Mesothelial cell of epicardium (in vitro differentiated cells): ENCODE measurements at places on chromosomes 3 and 15. TPM values are rescaled to one million over a fixed set of nuclear protein-coding genes. Genes with fewer than 3 reads are reported as not detected.
A peak's percentile ranks its signal among the peaks of the same experiment; 100 is the strongest.

GRCh38 chr3:149507491-149508324, 33.2 kb downstream of the TM4SF4 start:
- H3K27ac ChIP-seq, result no peak overlapping the region
- H3K27me3 ChIP-seq, result no peaks in the 10 kb centered on the region
- H3K4me1 ChIP-seq, result peaks cover 17% of the 10 kb centered on the region
- no peak overlapping the region for H3K4me3 ChIP-seq
- H3K36me3 ChIP-seq, result no peaks in the 10 kb centered on the region

The FGD5 gene
- 3.2 to 3.5 TPM (median 3.4 TPM) in 3 replicates for total RNA-seq

GRCh38 chr15:66135664-66136063, 117.9 kb downstream of the MEGF11 start:
- peaks cover 37% of the 10 kb centered on the region for H3K4me1 ChIP-seq
- peaks cover 9% of the 10 kb centered on the region for H3K27me3 ChIP-seq
- H3K36me3 ChIP-seq, result no peaks in the 10 kb centered on the region
- H3K4me3 ChIP-seq, result no peak overlapping the region
- H3K27ac ChIP-seq, result no peak overlapping the region

DNA sequence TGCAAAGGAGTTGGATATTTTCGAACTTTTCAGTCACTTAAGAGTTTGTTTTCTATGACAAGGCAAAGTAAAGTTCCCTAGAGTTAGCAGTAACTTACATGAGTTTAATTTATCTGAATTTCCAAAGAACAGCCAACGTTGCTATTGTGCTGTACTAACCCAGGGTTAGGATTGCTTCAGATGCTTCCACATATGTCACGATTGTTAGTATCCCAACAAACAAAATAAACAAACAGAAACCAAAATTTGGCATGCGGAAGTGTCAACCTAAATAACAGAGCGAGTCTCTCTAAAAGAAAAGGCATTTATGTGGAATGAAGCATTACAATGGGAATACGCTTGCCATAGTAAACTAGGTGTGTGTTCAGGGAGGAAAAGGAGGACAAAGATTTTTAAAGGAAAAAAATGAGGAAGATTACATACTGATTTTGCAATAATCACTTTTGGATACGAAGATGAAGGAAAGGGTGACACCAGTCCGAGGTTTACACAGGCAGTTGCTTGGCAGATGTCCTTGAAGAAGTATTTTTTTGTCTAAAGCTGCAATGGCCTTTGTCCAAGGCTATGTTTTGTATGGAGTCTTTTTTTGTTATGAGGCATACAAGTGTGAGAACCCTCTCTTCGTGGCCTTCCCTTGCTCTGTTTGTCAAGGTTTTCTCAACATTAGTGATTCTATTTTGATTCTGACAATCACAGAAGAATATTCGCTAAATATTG, 267.9 kb downstream of the GABRG3 start:
- no peak for DNase-seq
- H3K36me3 ChIP-seq, result no peaks in the 10 kb centered on the region
- no peak overlapping the region for H3K4me3 ChIP-seq
- H3K27ac ChIP-seq, result no peak overlapping the region

DNA sequence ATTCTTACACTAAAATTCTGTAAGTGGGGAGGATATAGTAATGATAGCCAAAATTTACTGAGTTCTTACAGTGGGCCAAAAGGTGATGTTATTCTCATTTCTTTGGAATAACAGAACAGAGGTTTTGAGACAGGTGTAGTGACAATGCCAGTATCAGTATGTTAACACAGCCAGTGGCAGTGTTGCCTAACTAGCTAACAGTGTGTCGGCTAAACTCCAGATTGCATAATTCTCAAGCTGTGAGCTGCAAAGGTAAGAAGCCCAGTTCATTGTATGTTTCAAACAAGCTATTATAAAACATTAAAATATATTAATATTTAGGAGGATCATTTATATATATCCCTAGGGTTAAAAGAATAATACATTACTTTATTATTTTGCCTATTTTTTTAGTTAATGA, 920 bp downstream of the SLC15A2 start:
- H3K4me1 ChIP-seq, result peaks cover 12% of the 10 kb centered on the region
- no peak for DNase-seq
- peaks cover 2% of the 10 kb centered on the region for H3K36me3 ChIP-seq

DNA sequence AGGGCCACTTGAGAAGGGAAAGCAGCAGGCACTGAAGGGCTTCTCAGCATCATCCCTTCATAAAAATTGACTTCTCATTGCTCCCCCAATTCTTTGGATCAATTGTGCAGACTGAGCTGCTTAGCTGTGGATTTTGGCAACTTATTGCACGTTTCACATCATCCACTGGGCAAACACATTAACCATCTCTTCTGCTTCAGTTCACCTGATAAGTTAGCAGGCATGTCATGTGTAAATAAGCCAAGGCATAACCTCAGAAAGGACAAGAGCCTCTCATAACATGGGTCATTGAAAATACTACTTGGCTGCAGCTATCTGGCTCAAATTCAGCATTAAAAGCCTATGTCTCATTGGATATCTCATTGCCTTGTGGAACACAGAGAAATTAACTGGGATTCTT, 366.5 kb downstream of the LRRC3B start:
- no peaks in the 10 kb centered on the region for H3K4me1 ChIP-seq
- H3K36me3 ChIP-seq, result no peaks in the 10 kb centered on the region
- peaks cover 8% of the 10 kb centered on the region for H3K27me3 ChIP-seq
- DNase-seq, result no peak
- no peak overlapping the region for H3K27ac ChIP-seq
- H3K4me3 ChIP-seq, result no peak overlapping the region

DNA sequence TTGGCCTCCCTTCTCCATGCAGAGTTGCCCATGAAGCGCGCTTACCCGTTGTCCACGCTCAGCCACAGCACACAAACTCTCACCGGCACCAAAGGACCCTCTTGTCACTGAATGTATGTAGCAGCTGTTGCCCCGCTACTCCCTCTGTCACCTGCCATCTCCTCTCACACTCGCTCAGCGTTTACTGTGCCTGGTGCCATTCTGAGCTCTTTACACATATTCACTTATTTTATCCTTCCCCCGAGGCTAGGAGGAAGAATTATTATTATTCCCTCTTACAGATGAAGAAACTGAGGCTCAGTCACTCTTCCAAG, 41.7 kb upstream of the PRR23E start:
- peaks cover 33% of the 10 kb centered on the region for H3K27me3 ChIP-seq
- no peaks in the 10 kb centered on the region for H3K36me3 ChIP-seq
- H3K27ac ChIP-seq, result no peak overlapping the region

DNA sequence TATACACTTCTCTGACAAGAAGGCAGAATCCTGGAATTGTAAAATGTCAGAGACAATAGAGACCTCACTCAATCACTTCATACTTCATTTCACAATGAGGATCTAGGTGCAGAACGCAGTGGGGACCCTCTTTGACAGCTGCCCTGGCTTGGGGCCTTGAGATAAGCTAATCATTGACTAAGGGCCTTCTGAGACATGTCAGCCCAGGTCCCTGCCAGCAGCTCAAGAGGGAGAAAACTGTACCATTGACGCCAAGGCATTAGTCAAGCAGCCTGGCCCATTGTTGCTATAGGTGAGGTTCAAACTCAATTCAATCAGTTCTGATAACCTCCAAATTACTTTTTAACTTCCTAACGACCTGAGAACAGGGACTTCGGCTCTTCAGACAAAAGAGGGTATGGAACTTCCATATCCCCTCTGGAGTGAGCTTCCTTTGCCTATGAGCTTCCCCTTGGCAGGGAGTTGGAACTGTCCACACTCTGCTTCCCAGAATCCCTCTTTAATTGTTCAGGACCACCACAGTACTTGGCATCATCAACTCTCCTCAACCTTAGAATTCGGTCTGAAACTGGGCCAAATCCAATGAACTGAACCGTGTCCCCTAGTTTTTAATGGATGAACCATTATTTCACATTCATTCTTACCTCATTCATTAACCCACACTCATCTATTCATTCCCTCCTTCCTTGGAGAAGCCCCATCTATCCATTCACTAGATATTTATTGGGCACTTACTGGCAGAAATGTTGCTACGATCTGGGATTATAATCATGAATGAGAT, 1.5 kb upstream of the CYP8B1 start:
- no peaks in the 10 kb centered on the region for H3K36me3 ChIP-seq
- no peak overlapping the region for H3K27ac ChIP-seq

GRCh38 chr3:50322386-50323091, at the start of gene HYAL2:
Gene HYAL2 (minus strand): TSS chr3:50322745. CDS start chr3:50320489, 2,256 bp downstream.
- peaks cover 49% of the 10 kb centered on the region for H3K4me1 ChIP-seq
- H3K27me3 ChIP-seq, result no peaks in the 10 kb centered on the region

The GADL1 gene
- total RNA-seq, result 4.4 to 4.9 TPM (median 4.6 TPM) in 3 replicates

DNA sequence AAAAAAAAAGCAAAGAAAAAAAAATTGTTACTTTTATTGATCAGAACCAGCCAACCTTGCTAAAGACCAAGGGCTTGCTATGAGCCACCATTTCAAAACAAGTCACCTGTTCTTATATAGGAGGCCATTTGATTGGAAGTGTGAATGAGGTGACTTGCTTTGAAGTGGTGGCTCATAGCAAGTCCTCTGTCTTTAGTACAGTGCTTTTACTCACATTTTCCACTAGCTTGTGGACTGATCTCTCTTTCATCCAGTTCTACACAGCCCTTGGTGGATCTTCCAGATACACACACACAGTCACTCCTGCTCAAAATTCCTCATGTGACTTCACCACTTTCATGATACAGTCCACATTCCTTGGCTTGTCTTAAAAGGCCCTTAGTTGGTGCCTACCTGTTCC, 13.5 kb downstream of the CLSTN2 start:
- no peak overlapping the region for H3K27ac ChIP-seq
- H3K4me1 ChIP-seq, result no peaks in the 10 kb centered on the region
- H3K4me3 ChIP-seq, result no peak overlapping the region
- DNase-seq, result no peak
- H3K36me3 ChIP-seq, result no peaks in the 10 kb centered on the region

The GABRB3 gene
- 2.8 to 3.4 TPM (median 3.1 TPM) in 3 replicates for total RNA-seq

- peaks cover 1% of the 10 kb centered on the region for H3K36me3 ChIP-seq
- no peak overlapping the region for H3K4me3 ChIP-seq
- no peaks in the 10 kb centered on the region for H3K27me3 ChIP-seq
- H3K27ac ChIP-seq, result peak overlapping the region; percentile 78
- peaks cover 62% of the 10 kb centered on the region for H3K4me1 ChIP-seq
Measured at GRCh38 chr3:8658306-8659212, 14.0 kb upstream of the SSUH2 start.

GRCh38 chr15:78314181-78314581, 14.8 kb upstream of the SKIC8 start:
- H3K27ac ChIP-seq, result no peak overlapping the region
- H3K36me3 ChIP-seq, result no peaks in the 10 kb centered on the region
- H3K4me3 ChIP-seq, result no peak overlapping the region
- H3K27me3 ChIP-seq, result peaks cover 2% of the 10 kb centered on the region
- peaks cover 22% of the 10 kb centered on the region for H3K4me1 ChIP-seq

DNA sequence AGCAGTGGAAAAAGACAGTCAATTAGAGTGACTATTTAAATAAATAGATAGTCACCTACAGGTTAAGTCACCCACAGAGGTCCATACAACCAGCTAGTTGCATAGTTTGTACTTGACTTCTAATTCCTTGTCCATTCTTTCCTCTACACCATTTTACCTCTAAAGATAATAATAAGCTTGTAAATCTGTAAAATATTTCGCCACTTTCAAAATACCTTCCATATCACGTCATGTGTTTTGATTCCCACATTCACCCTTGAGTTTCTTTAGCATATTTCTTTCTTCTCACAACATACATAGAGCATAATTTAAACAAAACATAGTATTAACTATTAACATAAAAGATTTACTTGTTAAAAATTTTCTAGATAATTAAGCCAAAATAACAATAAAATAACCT, 689.6 kb downstream of the MECOM start:
- H3K36me3 ChIP-seq, result no peaks in the 10 kb centered on the region
- no peak overlapping the region for H3K27ac ChIP-seq
- DNase-seq, result no peak
- no peak overlapping the region for H3K4me3 ChIP-seq
- H3K27me3 ChIP-seq, result no peaks in the 10 kb centered on the region

The NEK10 gene
- total RNA-seq, result 0.84 to 1.3 TPM (median 1.2 TPM) in 3 replicates

DNA sequence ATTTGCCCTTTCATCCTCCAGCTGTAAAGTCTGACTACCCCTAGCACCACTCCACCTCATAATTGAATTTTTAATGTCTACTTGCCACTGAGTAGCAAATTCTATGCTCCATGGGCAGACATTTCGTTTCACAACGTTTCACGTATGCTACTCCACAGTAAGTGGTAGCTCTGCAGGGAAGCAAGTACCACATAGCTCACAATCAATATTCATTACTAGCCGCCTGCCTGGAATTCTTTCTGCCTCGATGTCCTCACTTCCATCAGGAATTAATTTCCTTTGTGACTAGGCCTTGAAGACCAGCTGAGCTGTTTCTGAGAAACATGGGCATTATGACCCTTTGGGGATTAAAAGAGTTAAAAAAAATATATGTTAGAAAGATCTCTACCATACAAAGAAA, 15.3 kb downstream of the NPTN start:
- peaks cover 4% of the 10 kb centered on the region for H3K4me1 ChIP-seq
- no peaks in the 10 kb centered on the region for H3K36me3 ChIP-seq
- DNase-seq, result no peak
